ENCODE measurements at places on chromosomes 16 and 17.

DNA sequence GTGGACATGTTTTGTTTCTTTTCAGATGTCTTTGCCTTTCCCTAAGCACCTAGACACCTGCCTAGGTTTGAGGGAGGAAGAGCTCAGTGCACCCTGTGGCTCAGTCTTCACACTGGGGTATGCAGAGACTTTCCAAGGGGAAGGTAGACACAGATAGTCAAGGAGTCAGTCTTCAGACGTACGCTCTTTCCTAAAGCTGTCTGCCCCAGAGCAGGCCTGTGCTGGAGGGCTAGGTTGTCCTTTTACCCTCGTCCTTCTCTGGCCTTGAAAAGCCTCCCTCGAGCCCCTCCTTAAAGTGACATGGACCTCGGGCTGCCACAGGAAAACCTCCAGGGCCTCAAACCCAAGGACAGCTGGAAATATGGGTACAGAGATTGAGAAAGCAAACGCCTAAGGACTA lies 103.7 kb downstream of the AATF start:
- DNase-seq = no peak

GRCh38 chr17:17613708-17614114 lies 22.2 kb upstream of the PEMT start:
- DNase-seq = peak; percentile 84

DNA sequence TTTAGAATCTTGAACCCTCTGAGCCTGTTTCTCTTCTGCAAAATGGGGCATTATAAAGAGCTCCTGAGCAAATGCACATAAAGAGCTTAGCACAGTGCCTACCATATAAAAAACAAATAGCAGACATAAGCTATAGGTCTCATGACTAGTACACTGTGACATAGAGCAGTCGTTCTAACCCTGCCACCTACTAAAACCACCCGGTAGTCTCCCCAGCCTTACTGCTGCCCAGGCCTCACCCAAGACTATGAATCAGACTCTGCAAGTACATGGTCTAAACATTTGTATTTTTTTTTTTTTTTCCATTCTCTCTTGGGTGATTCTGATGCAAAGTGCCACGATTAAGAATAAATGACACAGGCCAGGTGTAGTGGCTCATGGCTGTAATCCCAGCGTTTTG lies 33.9 kb downstream of the STX8 start:
- no peak for DNase-seq

- DNase-seq = no peak
Observed at GRCh38 chr17:65984299-65984698, 207.6 kb downstream of the CEP112 start.

DNA sequence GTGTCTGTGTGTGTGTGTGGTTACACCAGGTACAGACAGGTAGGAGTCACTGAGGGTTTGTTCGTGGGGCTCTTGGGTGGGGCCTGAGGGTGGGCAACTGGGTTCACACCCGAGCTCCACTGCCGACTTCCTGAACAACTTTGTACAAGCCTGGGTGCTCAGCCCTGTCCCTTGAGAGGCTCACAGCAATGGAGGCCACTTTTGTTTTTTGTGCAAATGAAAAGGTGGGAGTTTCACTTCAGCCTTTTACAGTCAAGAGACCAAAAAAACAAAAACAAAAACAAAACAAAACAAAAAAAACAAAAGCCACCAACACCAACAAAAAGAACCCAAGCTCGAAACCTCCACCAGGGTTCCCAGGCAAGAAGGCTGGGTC lies 2.4 kb downstream of the RHBDF2 start:
- DNase-seq = no peak

DNA sequence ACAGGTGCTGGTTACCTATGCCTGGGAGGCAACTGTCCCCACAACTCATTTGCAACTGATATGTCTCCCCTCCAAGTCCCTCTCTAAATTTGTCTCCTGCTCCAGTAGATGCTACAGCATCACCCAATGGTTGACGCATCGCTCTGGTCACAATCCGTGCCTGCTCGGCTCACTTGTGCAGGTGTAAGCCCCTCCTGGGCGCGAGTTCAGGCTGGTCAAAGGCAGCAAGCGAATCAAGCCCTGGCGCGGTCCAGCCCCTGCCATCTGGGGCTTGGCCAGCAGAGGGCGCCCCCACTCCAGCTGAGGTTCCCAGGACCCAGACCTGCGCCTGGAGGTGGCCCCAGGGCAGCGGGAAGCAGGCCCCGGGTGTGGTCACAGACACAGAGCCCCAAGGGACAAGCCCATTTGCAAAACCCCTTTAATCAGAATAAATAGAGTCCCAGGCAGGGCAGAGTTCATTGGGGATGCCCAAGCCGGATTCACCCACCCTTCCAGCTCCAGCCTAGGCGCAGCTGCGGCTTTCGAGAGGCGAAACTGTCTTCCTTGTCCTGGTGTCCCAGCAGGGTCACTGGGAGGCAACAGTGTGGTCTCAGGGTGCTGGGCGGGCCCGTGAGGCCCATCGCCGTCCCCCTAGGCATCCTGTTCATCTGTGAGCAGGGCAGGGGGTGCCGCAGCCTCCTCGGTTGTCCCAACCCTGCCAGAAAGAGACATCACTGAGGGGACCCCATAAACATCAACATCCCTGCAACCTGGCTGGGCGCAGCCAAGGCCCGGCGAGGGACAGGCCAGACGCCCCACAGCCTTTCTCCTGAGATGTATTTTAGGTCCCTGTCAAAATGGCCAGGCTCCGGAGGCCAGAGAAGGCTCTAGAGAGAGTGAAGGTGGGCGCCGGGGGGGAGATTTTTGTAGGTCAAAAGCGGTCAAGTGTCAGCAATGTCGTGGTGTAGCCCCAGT lies 15.8 kb downstream of the TMC6 start:
- DNase-seq = no peak

DNA sequence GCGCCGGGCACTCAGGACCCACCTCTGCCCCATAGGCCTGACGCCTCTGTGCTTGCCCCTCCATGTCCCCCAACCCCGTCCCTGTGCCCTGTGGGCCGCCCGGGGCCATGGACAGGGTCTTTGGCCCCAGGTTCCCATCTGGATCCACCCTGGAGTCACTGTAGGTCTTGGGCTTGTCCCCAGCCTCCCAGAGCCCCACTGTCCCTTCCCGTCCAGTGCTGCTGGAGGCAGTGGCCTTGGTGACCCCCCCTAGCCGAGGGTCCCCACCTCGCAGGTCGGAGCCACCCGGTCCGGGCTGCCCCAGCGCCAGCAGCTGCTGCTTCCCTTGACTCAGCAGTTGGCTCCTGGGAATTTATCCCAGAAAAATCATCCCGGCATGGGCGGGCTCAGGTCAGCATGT lies 49.3 kb downstream of the ZFPM1 start:
- no peak for DNase-seq

DNA sequence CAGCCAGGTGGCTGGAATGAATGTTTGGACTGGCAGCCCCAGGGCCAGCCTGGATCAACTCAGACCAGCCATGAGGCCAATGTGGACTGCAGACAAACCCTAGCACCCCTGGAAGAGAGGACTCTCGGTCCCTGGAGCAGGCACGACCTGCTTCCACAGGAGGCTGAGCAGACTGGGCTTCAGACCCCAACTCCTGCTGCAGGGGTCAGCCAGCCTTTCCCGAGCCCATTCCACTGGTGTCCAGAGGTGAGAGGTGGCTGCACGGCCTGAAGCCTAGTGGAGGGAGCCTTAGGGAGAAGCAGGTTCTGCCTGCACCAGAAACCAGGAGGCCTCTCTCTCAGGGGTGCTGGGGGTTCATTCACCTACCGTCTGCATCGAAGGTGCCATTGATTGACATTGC lies 97.1 kb downstream of the CPPED1 start:
- no peak for DNase-seq
